Stimulated activated CD8-positive, alpha-beta memory T cell treated with anti-CD3 and anti-CD28 coated beads, Interleukin-4, amount 100 ng/mL, for 4 hours (primary cell): ENCODE measurements at places on chromosomes 12 and 14.

- DNase-seq = no peak
Measured at GRCh38 chr12:52454411-52455201, 2.7 kb upstream of the KRT6B start.

GRCh38 chr12:108884116-108885012 lies 4.5 kb downstream of the DAO start:
- DNase-seq = peak; percentile 15

GRCh38 chr12:104673696-104674482 lies 217.1 kb downstream of the CHST11 start:
- no peak for DNase-seq

DNA sequence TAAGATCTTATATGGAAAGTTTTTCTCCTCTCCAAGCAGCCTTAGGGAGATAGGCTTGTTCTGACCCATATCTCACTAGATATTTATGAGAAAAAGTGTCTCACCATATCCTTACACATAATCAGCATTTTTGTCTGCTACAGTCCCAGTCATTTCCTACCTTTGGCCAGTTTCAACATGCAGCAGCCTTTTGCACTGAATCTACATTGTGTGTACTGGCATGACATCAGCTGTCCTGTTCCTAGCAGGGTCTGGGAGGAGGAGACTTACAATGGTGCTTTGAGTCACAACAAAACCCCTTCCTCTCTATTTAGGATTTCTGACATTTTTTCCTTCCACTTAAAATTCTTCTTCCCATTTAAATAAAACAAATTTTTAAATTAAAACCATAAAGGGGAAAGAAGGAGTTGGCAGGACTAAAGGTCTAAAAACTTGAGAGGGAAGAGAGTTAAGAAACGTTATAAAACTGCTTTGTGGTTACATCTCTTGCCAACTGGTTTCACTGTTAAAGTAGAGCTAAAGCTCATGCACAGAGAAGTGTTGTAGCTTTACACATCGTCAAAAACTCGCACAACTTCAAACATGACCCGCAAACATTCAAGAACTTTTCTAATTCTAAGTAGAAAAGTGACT lies 53.3 kb upstream of the CERS5 start:
- no peak for DNase-seq

GRCh38 chr14:93648440-93649168 lies 139.7 kb downstream of the PRIMA1 start:
- no peak for DNase-seq

GRCh38 chr12:132428936-132429601 lies 60.9 kb upstream of the FBRSL1 start:
- no peak for DNase-seq
